ENCODE measurements at places on chromosomes 4 and X. TPM values are rescaled to one million over a fixed set of nuclear protein-coding genes. Genes with fewer than 3 reads are reported as not detected.

Gene MAGEC3
- total RNA-seq, result not detected

Gene FAM9C
- total RNA-seq, result not detected

Gene RAB33A
- 5.1 TPM for total RNA-seq

Gene CENPVL2
- 0.56 TPM for total RNA-seq

Gene STK32B
- 2.6 TPM for total RNA-seq

Gene DMRTC1
- not detected for total RNA-seq

GRCh38 chr4:47642191-47642830 is 157.2 kb downstream of the ATP10D start:
- DNase-seq, result no peak

DNA sequence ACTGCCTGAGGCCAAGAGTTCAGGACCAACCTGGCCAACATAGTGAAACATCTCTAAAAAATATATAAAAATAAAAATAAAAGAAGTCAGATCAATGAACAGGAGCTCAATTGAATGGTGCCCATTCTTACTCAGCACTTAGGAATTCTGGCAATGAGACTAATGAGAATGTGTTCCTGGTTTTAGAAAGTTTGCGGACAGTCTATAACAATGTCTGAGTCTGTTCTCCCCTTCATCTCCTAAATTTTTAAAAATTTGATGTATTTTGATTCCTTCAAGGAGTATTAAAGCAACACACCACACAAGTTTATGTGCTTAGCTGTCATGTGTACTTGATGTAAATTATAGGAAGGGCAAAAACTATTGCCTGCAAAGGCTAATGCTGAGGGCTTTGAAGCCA is 30.6 kb upstream of the KCNIP4 start:
- DNase-seq, result no peak

GRCh38 chr4:82998898-82999297 is 11.7 kb downstream of the LIN54 start:
- no peak for DNase-seq

- no peak for DNase-seq
Observed at GRCh38 chr4:16779028-16779675, 119.3 kb downstream of the LDB2 start.

DNA sequence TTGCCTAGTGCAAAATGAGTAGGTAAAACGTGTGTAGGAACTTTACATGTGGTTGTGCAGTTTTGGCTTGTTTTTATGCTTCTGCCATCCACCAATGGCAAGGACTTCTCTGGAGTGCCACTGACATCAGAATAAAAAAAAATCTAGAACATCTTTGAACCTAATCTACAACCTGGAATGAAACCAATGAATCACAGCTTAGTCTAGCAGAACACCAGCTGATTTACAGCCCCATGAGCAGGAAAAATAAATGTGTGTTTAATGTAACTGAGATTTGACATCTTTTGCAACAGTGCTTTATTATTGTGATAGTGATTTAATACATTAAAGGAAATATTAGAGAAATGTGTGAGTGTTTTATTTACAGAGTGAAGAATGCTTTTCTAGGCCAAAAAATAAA is 995.1 kb downstream of the PCDH7 start:
- DNase-seq, result no peak

- DNase-seq, result peak; percentile 5
Observed at GRCh38 chr4:152735396-152735859, 44.1 kb downstream of the TIGD4 start.

DNA sequence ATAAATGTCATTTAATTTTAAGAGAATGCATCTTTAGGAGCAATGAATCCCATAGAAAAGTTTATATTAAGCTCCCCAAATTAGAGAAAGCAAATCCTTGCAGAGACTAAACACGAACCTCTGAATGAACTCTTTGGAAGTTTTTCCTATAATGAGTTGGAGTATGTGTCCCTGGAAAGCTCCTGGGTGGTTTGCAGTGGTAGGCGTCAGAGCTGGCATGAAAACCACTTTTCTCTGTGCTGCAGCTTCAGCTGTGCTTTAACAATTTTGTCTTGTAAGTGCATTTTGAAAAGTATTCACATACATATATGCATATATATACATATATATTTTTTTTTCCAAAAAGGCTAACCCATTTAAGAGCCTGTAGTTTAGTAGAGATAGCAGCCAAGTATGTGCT is 148.7 kb upstream of the TBC1D9 start:
- no peak for DNase-seq

GRCh38 chr4:7195141-7195515 is 2.8 kb downstream of the SORCS2 start:
- no peak for DNase-seq

GRCh38 chr4:169201222-169202144 is 69.3 kb downstream of the SH3RF1 start:
- DNase-seq, result no peak

- DNase-seq, result no peak
Observed at GRCh38 chrX:101676571-101676970, 16.9 kb upstream of the ARMCX2 start.
